ENCODE measurements at places on chromosomes 12 and 14.

- DNase-seq: no peak
Observed at GRCh38 chr14:21505012-21505553, 6.1 kb downstream of the METTL3 start.

DNA sequence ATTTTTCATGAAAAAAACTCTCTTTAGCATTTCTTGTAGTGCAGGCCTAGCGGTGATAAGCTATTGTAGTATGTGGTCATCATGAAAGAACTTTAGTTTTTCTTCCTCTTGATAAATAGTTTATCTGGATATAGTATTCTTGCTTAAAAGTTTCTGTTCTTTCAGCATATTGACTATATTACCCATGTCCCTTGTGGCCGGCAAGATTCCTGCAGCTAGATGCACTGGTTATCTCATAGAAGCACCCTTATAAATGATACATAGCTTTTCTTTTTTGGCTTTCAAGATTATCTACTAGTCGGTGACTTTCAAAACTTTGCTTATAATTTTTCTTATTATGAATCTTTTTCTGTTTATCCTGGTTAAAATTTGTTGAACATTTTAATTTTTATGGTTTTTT, 234.8 kb downstream of the ALG10 start:
- no peak for DNase-seq

DNA sequence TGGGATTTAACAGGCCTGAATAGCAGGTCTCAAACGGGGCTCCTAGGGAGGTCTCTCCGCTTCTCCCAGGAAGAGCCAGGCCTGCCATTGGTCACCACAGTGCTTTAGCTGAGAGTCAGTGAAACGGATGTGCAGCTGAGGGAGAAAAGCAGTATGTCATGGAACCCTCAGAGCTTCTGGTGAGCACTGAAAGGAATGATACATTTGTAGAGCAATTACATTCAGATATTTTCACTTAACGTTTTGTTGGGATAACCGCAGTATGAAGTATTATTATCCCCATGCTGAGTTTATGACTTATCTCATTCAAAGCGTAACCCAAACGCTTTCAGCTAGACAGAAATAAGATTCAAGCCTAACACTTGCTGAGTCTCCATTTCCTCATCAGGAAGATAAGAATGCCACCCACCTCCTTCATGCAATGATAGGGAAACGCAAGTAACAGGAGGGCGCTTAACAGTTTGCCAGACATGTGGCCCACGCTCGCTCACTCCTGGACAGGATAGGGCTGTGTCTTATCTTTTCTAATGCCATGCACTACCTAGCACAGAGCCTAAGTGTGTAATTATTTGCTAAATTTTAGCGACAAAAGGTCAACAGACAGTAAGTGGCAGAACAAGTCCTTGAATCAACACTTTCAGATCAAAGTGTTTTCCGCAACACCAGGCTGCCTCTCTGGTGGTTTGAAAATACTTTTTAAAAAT, 28.2 kb downstream of the DAD1 start:
- no peak for DNase-seq

- DNase-seq: no peak
Observed at GRCh38 chr12:38411426-38411825, 94.9 kb downstream of the ALG10B start.

DNA sequence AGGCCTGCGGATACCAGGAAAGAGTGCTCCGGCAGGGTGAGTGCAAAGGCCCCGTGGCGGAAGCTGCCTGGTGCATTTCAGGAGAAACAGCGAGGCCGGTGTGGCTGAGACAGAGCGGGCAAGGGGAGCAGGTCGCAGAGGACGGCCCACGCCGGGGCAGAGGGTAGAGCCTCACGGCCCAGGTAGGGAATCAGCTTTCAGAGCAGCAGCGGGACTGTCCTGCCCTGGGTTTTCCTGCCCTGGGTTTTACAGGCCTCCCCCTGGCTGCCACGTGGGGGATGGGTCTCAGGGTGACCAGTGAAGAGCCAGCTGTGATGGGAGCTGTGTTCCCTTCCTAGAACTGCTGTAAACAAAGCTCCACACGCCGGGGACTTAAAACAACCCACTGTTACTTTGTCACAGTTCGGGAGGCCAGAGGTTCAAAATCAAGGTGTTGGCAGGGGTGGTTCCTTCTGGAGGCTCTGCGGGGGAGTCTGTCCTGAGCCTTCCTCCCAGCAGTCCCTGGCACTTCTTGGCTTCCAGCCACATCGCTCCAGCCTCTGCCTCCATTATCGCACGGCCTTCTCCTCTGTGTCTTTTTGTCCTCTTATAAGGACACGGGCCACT, 10.4 kb downstream of the NCOR2 start:
- no peak for DNase-seq

DNA sequence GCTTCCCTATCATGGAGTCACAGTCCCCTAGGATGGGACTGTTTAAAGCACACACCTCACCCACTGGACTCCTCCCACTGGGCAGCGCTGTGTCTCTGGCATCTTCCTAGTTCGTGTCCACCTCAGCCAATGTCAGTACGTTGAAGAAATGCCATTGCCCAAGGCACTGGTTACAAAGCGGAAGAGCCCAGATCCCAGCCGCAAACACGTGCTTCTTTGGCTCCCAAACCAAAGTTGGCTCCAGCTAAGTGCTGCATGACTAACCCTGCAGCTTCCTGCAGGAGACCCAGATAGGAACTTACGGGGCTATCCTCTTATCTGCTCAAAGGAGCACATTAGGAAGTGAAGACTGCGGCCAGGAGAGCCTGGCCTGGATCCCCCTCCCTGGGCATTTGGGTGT, 9.3 kb downstream of the SYNE3 start:
- peak; percentile 90 for DNase-seq

- DNase-seq: no peak
Observed at GRCh38 chr14:38623661-38624060, 367.8 kb upstream of the CLEC14A start.

DNA sequence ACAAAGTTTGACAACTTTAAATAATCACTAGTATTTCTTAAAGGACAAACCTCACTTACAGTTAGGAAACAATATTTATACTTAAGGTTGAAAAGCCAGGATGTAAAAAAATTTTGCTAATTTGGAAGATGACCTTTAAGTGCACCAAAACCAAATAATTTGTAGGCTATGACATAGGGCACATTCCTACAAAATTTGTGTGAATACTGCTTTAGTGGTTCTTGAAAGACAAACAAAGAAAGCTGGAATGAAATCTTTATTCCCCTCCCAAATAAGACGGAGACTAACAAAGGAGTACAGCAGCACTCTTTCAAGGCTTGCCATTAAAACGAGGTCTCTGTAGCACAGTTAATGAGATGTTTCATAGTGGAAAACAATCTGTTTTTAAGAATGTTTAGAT, 45.6 kb downstream of the MSRB3 start:
- DNase-seq: no peak

DNA sequence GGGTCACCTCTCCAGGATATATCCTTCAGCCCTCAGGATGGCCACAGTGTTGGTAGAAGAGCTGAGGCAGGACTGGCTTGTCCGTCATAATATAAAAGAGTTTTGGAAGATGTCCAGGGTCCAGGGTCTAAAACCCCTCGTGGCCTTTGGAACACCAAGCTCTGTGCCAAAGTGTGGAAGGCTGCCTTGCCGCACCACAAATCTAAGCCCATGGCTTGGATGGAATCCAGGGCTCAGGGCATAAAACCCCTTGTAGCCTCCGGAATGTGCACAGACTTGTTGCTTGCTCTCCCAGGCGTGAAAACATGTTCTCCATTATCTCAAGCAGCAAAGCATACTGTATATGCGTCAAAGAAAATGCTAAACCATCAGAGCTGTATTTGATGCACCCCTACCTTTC, 46.7 kb downstream of the TNFAIP2 start:
- DNase-seq: peak; percentile 33

GRCh38 chr14:105193916-105194782, 13.0 kb upstream of the NUDT14 start:
- DNase-seq: no peak

DNA sequence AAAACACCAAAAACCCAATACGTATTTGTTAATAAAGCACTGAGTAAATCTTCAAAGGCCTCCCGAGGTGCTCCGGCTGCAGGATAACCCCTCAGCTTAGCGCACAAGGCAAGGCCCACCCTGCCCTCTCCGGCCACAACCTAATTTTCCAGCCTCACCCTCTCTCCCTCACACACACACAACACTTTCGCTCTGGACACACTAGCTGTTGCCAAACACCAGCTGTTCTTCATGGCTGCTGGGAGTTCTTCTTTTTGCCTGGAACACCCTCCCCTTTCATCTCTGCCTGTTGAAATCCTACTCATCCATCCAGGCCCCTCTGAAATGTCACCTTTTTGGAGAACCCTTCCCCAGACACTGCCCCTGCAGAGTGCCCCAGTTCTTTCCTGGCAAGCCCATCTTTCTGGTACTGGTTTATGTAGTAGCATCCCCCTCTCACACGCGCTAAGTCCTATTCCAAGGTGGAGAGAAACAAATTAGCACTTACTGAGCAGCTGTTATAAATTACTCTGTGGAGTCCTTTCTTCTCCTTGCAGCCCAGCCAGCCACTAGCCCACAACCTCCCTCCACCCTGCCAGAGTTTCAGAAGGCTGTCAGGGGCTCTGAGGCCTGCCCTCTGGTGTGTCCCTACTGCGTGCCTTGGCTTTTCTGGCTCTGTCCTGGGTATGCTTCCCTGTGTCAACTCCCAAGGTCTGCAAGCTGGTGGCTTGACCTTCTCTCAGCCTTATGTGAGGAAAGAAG, 805 bp upstream of the CRACR2A start:
- no peak for DNase-seq

DNA sequence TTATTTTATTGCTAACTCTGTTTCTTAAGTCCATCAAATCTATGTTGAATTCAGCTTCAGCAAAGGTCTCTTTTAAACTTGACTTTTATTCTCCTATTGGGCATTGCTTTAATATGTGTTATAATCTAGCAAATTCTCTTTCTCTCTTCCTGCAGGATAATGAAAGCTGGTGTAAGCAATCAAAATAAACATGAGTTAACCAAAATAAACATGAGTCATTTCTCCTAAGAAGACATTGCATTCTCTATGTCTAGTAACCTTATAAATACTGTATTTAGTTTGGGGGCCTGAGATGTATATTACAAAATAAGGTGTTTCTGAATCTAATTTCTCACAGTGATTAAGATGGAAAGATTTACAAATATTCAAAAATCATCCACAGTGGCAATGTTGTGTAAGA, 739.1 kb upstream of the ATXN7L3B start:
- no peak for DNase-seq

GRCh38 chr12:115619889-115620288, 657.6 kb downstream of the MED13L start:
- no peak for DNase-seq

DNA sequence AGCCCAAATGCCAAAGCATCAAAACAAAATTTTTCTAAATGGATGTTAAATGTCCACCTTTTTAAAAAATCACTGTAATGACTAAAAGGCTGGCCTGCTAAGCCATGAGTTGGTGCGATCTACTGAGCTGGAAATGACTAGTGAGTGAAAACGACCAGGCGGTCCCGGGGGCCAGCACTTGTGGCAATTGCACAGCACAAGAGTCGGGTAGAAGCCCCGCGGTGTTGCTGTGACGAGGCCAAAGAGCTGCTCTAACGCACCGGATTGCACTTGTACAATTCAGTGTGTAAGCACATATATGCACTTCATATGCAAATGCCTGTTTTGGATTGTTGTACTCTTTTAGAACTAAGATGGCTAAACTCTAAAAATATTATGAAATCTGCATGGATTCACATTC, 64.1 kb upstream of the DYNC1H1 start:
- DNase-seq: no peak

- no peak for DNase-seq
Observed at GRCh38 chr12:81546811-81547210, 212.3 kb downstream of the PPFIA2 start.

GRCh38 chr12:97960741-97961608, 498.4 kb downstream of the RMST start:
- DNase-seq: peak; percentile 5

DNA sequence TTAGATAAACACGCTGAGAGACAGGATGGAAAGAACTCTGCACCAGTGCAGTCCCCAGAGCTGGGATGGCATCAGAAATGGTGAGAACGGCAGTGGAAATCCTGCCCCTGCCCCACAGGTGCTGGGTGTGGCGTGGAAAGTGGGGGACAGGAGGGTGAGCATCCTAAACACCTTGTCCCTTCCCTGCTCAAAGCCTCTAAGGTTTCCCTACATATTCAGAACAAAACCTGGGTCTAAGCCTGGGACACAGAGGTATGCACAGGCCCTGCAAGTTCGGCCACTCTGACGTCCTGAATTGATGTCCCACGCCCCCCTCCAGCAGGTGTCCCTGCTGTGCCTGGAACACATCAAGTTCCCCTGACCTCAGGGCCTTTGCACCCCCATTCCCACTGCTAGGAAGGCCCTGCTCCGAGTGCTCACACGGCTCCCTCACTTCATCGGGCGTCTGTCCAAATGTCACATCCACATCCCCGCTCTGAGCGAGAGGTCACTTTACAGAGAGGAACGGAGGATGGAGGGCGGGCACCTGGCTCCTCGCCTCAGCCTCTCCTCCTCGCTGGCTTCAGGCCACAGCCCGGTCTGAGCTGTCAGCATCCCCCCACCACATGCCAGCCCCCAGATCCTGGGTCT, 38.5 kb upstream of the SFSWAP start:
- DNase-seq: no peak

DNA sequence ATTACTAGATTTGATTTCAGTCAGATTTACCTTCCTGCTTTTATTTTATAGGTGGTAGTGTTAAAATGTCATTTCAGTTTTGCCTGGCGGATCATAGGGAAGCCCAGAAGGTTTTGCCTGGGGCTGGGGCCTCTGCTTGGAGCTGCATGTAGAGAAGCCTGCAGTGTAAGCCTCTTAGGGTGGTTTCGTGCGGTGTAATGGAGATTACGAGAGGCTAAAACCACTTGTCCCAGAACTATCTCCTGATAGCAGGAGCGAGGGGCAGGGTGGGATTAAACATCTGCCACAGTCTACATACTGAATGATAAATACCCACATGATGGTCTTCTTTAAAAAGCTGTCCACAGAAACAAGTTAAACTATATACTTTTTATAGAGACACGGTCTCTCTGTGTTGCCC, 35.0 kb upstream of the DICER1 start:
- DNase-seq: no peak

DNA sequence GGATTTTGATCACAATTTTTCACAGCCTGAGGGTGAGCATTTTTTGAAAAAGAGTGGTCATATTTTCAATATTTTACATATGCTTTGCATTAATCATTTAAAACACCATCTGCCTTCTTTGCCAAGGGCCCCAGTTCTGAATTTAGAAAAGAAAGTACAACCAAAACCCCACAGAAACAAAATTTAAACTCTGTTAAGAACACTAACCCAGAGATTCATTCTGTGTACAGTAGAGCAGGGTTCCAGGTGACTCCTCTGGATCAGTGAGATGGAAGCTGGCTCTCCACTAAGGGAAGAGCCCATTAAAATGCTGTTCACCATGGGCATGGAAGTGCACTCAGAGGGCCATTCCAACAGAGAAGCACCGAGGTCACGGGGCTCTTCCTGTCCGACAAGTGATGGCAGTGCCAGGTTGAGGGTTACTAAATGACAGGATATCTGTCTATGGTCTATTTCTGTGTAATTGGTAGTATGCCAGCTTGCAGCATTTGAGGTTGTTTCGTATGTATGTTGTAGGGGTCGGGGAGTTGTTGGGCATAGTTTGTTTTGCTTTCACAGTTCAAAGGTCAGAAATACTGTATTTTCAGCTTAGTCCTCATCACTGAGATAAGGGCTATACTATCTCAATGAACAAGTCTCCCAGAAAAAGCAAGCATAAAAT, 95.9 kb downstream of the SLC35F4 start:
- DNase-seq: peak; percentile 22

Data from trophoblast cell (in vitro differentiated cells and primary cell).